ENCODE measurements at places on chromosomes 13 and 19.

GRCh38 chr19:13764821-13765394 lies 586 bp downstream of the MRI1 start:
- DNase-seq = peak; percentile 62

GRCh38 chr13:113400621-113401451 lies 36.9 kb upstream of the GRTP1 start:
- no peak for DNase-seq

- DNase-seq = no peak
Observed at GRCh38 chr13:26584713-26585112, 27.2 kb downstream of the WASF3 start.

DNA sequence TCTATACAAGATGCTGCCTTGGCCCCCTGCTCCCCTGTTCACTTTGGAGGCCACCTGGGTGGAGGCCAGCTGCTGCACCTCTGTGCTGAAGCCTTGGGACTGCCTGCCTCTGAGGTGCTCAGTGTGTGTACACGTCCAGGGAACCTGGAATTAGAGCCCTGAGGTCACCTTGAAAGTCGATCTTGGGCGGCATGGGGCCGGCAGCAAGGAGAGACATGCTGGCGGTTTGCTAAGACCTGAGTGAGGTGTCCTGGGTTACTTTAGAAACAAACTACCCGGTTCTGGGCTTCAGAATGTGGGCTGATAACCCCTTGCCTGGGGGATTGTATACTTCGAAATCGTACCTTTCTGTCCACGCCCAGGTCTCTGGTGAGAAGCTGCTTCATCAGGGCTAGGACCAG lies 25.5 kb downstream of the TSSK6 start:
- DNase-seq = no peak

DNA sequence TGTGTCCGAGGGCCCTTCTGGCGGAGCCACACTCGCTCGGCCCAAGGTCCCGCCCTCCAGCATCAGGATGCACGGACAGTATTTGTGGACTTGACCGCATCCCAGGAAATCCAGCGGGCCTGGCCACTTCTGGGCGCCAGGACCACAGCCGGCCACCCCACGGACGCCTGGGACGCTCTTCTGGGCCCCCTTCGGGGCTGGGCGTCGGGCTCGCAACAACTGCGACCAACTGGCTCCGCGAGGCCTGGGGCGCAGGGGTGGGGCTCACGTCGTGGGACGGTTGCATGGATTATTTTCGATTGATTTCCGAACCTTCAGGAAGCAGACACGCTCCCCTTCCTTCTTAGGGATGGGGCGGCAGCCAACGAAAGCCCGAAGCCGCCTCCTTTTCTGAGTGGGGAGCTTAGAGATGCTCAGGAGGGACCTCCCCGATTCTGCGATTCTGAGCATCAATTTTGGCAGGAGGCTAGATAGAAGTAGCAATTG lies 521 bp upstream of the NUP58 start:
- DNase-seq = peak; percentile 39

- DNase-seq = peak; percentile 74
Observed at GRCh38 chr19:35959040-35959967, 23.1 kb downstream of the LRFN3 start.

DNA sequence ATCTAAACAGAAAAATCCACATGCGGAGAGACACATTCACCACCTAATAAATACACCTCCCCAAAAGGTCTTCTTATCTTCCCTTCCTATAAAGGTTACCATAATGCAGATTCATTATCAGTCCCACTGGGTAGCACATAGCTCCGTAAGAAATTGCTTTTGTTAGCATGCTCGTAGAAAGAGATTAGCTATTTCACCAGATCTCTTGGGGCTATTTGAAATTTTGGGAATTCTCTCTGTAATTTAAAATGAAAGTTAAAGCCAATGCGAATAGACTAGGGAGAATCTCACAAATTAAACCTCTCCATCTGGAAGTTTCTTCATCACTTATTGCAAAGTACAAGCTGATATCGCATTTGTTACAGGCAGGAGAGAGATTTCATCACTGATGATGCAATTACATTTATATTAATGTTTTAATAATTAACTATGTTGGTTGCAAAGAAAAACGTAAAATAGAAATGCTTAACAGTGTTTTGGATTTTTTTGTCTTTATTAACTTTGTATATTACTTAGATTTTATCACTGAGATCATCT lies 12.9 kb upstream of the DACH1 start:
- no peak for DNase-seq

GRCh38 chr13:37561031-37561430 lies 37.5 kb downstream of the POSTN start:
- DNase-seq = no peak

GRCh38 chr13:91141543-91142061 lies 205.9 kb upstream of the MIR17HG start:
- no peak for DNase-seq

- DNase-seq = no peak
Observed at GRCh38 chr13:110876609-110877008, 38.3 kb downstream of the ANKRD10 start.

- no peak for DNase-seq
Observed at GRCh38 chr13:50421473-50422130, 406.4 kb downstream of the KCNRG start.

GRCh38 chr19:13909430-13909829 lies 3.4 kb downstream of the CC2D1A start:
- no peak for DNase-seq

- DNase-seq = no peak
Observed at GRCh38 chr13:27261396-27261795, 9.2 kb upstream of the RASL11A start.

DNA sequence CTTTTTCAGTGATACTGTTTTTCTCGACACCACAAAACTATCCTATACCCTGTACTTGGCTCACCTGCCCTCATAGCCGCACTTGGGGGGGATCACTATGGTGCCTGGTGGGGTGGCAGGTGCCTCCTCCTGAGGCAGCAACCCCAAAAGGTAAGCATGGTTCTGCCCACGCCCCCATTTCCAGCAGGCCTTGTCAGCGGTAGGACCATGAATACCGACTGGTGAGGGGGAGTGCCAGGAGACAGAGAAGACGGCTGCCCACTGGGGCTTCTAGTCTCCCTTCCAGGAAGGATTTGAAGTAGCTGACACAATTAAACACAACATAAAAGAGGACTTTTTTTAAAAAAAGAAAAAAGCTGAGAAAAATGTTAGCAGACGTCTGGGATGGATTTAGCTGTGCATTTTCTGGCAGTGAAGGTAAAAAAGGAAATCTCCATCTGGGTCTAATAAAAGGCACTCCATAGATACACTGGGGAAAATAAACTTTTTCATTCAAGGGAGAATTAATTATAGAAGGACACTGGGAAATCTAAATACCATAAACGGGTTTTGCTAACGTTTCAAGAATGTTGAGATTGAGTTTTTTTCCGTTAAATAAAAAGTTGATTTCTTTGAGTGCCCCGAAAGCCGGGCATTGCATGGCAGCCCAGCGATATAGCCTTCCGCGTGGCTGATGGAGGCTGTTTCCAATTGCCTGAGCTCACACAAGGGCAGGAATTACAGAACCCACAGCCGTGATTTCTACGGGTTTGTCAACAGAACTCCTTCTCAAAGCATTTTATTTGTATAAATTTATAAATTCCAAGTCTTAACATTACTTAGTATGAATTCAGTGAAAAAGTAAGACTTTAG lies 45.1 kb downstream of the ATP11A start:
- no peak for DNase-seq

DNA sequence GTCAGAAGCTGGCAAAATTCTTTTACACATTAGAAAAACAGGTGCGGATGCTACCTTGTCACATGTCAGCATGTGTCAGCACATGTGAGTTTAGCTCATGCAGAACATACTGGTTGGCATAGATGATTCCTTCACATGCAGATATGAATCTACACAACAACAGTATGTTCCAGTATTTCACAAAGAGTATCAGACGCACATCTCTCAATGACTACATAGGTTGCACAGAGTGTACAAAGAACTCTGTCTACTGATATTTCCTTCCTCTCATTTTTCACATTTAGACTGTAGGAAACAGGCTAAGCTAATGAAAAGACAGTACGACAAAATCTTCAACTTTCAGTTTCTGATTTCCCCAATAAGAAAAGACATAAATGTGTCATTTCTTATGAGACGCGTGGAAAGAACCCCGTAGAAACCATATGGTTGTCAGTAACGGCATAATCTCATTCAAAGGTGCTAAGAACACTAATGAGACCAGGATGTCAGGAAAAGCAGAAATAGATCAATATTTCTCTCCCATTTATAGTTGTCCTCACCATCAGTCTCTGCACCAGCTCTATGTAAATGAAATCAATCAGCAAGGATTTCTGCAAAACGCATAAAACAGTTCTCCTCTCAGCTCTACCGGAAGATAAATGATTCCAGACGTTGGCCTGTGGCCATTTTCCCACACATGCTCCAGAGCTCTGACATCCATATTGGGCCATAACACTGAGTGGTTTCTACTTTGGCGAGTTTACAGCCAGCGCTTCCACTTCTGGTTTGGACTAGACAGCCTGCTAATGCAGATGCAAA lies 81.2 kb downstream of the STARD13 start:
- no peak for DNase-seq

DNA sequence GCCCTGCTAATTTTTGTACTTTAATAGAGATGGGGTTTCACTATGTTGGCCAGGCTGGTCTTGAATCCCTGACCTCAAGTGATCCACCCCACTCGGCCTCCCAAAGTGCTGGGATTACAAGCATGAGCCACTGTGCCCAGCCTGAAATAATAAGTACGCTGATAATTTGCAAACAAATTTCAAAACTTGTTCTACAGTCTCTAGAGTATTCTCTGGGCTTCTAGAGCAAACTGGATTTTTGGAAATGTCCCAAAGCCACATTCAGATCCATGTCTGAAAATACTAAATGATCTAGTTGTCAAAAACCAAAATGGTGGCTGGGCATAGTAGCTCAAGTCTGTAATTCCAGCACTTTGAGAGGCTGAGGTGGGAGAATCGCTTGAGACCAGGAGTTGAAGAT lies 39.9 kb upstream of the PSPC1 start:
- no peak for DNase-seq

DNA sequence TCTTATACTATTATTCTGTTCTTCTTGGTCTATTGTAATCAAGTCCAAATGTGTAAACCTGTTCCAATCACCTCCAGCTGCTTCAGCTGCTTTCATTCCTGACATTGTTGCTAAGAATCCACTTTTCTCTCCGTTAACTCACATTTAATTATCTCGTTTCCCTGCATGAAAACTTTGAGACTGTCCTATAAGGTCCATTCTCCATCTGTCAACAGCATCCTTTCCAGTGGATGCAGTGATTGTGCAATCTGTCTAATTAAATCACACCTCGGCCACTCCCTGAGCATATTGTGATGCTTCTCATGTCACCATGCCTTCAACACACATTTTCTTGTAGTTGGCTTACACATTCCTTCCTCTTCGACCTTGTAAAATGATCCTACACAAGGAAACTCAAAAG lies 1626.9 kb upstream of the SLC10A2 start:
- DNase-seq = no peak

GRCh38 chr13:96499656-96500055 lies 409.7 kb downstream of the HS6ST3 start:
- no peak for DNase-seq

DNA sequence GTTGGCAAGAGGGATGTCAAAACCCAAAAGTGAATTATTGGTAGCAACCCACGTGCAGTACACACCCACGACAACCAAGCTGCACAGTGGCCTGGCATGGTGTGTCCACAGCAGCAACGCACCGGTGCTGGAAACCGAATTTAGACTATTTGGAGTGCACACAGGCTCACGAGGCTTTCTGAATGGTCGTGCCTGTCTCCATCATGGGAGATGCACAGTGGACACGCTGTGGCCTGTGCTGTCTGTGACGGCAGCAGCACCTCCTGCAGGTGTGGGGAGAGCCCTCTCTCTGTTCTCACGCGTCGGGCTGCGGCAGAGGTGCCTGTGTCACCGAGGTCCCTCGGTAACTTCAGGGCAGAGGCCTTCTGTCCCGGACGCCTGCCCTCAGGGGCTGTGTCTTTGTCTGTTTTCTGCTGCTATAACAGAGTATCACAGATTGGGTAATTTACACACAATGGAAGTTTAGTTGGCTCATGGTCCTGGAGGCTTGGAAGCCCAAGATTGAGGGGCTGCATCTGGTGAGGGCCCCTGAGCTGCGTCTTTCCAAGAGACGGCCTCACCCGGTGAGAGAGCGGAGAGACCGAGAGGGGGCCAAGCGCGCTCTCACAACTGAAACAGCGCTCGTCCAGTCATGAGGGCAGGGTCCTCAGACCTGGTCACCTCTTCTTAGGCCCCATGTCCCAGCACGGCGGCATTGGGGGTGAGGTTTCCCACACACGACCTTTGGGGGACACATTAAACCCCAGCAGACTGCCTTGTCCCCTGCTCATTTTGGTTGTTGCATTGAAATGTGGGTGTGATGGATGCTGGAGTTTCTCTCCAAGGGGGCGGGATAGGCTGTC lies 9.1 kb upstream of the MCF2L start:
- no peak for DNase-seq

DNA sequence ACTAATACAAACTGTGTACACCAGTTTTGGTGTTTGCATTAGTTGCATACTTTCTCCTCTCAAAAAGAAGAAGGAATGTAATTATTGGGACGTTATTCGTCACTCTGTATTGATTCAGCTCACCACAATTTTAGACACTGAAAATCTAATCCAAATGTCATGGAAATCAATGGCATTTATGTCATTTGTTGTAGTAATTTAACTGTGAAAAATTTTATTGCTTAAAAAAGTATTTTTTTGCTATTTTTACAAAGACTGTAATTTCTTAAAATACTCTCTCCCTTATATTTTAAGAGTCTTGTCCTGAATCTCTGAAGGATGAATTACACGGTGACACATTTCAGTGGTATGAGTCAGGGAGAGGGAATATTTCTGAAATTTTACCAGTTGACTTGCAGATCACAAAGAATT lies 2117.6 kb downstream of the PCDH9 start:
- DNase-seq = no peak

GRCh38 chr19:30512176-30513081 lies 140.2 kb downstream of the ZNF536 start:
- DNase-seq = no peak

DNA sequence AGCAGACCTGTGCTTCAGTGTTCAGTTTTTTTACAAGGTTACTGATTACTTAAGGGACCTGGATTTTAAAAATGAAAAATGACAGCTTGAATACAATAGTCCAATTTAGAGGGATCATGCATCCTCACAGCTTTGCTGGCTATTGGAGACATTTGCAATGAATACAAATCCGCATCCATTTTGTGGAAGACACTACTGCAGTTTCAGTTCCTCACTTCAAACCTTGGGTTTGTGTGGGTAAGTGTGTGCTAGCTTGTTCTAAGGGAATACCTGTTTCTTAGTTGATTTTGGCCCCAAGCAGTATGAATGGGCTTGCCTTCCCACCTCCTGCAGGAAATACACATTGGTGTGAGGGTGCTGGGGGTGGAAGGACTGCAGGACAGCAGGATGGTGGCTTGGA lies 222.4 kb downstream of the OLFM4 start:
- no peak for DNase-seq
